Stimulated activated CD8-positive, alpha-beta memory T cell treated with anti-CD3 and anti-CD28 coated beads, Interleukin-2, amount 100 ng/mL, for 1 hour (primary cell): ENCODE measurements at places on chromosomes 1 and 21.

- DNase-seq, result peak; percentile 18
Observed at GRCh38 chr1:203216274-203217138, 13.0 kb downstream of the CHIT1 start.

DNA sequence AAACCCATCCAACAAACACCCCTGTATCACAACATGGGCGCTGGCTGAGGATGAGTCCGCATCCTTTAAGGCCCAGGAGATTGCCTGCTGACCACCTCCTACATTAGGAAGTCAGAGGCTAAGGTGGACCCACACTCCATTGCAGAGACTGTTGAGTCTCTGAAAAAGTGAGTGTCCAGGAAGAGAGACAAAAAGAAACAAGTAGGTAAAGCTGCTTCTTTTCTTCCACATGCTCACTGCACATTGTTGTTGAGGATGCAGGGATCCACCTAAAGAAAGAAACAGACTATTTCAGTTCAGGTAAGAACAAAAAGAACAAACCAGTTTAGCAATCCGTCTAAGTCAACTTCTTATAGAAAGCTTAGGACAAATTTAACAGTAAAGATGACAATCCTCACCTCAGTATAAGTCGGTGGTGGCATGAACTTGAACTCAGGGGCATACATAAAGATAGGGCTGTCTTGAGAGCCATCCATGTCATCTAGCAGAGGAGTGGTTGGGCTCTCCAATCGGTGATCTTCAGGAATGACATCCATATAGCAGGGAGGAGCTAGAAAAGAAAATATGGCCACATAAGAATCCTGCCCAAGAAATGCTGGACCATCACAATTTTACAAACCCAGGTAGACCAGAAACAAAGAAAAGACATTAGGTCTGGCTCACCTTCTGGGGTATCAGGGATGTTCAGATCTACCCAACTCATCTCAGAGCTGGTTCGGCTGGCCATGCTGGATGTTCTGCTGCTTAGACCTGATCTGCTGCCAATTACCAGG is 2.6 kb downstream of the TXNIP start:
- no peak for DNase-seq

DNA sequence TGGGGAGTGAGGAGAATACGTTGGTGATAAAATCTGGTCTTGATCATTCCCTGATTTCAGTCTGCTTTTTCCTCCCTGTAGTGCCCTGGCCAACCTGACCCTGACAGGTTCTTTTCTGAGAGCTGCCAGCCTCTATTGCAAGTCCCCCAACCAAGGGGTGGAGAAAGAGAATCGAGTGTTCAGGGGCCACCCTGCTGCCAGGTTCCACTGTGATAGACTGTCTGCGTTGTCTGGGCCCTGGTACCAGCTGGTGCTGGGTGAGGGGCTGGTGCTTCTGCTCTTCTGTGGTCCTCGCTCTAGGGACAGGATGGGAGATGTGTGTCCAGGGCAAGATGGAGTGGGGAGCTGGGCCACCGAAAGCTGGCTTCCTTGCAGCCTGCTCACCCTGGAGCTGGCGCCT is 214.6 kb downstream of the CAMTA1 start:
- DNase-seq, result no peak

- DNase-seq, result no peak
Observed at GRCh38 chr1:151159373-151159772, 2.9 kb downstream of the TNFAIP8L2 start.

- no peak for DNase-seq
Observed at GRCh38 chr1:228748431-228748830, 13.2 kb downstream of the RHOU start.

DNA sequence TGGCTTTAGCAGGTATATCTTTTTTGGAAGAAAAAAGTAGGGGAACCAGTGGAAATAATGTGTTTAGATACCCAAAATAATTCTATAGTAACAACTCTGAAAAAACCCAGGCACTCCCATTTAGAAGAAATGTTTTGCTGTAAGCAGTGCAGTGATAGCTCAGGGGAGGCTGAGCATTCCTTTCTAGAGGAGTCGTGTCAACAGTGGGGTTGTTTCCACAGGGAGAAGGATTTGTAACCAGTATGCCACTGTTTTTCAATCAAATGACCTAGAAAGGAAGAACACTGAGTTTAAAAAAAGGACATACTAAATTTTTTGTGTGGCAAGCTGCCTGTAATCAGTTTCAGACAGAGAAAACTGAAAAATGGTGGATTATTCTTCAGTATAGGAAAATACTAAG is 2.4 kb downstream of the PGD start:
- no peak for DNase-seq

- no peak for DNase-seq
Observed at GRCh38 chr1:153434746-153435455, 18.6 kb downstream of the S100A7A start.

DNA sequence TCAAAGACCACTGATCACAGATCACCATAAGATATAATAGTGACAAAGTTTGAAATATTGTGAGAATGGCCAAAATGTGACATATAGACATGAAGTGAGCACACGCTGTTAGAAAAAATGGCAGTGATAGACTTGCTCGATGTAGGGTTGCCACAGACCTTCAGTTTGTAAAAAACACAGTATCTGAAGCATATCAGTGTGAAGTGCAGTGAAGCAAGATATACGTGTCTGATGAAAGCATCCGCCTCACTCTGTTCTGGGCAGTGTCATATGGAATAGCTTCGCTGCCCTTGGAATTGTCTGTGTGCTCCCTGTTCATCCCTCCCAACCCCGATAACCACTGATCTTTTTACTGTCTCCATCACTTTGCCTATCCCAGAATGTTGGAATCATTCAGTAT is 50.7 kb downstream of the GALNT2 start:
- DNase-seq, result no peak

DNA sequence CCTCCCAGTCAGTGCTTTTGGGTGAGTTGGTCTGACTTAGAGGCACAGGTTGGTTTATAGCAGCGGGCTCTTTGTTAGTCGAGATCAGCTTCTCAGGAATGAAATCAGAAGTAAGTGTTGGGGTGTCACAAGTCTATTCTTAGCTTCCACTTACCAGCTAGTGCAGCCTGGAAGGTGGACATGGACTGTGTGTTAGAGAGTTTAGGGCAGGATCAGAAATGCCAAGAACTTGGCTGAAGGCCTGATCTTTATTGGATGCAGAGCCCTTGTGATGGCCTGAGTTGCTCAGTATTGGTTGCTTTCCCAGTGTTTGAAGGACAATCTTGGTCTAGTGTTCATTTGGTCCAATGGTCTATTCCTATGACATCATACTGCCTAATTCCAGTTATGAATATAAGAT is 377.0 kb upstream of the USP24 start:
- no peak for DNase-seq

DNA sequence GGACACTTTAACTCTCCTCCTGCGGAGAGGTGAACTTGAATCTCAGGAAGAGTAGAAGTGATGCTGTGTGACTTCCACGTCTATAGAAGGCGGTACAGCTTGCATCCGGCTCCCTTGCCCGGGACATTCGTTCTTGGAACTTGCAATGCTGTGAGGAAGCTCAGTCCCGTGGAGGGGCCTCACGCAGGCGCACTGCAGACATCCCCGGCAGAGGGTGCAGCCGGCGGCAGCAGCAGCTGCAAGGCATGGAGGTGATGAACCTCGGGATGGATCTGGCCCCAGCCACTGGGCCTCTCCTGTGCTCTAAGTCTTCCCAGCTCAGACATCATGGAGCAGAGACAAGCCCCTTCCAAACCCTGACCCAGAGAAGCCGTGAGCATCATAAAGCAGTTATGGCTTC is 61.8 kb upstream of the SOD1 start:
- DNase-seq, result no peak

DNA sequence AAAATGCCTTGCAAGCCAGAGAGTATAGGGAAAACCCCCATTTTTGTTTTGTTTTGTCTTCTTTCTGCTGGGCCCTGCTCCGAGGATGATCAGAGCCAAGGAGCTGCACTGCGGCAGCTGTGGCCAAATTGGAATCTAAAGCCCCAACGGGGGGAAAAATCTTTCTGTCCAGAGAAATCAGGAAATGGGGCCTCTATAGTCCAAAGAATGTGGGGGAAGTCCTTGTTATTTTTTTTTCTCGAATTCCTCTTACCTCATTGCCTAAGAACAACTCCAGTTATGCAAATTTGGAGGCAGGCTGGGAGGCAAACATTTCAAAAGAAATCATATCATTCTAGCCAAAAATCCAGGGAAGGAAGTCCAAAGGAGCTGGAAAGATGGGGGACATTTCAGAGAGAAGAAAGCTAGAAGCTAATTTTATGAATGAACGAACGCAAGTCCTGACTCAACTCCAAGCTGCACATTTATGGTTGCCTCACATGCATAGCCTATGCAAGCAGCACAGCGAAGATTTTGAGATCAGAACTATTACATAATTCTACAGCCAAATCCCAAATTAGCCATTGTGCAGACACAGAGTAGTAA is 263.2 kb downstream of the KCTD3 start:
- DNase-seq, result no peak

DNA sequence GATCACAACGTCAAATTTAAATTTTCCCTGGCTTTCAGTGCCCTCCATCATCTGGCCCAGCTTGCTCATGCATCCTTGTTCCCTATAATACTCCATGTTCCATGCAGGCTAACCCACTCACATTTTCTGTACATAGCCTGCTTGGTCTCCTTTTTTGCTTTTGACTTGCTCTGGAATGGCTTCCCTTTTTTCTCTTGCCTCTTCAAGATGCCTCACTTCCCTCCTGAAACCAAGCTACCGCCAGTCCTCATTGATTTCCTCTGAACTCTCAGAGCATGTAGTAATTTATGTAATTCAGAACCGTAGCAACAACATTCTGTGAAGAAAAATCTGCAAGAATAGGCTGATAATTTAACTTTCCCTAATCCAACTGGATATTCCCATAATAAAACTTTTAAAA is 10.3 kb downstream of the CAP1 start:
- DNase-seq, result no peak

DNA sequence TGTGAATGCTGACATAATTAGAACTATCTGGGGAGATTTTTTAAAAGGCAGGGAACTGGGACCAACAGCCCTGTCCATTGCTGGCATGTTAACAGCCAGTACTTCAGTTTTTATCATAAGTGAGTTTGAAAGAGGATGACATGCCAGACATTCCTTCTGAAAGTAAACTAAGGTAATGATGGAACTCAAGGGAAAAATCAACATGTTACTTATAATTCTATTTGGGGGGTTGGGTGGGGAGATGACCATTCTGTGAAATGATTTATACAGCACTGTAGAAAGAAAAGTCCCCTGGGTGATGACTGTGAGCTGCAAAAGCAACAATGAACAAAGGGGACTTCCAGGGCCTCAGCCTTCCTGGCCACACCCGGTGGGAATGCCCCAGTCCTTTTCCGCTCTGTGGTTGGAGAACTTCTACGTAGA is 5.4 kb upstream of the LAMC2 start:
- DNase-seq, result no peak

DNA sequence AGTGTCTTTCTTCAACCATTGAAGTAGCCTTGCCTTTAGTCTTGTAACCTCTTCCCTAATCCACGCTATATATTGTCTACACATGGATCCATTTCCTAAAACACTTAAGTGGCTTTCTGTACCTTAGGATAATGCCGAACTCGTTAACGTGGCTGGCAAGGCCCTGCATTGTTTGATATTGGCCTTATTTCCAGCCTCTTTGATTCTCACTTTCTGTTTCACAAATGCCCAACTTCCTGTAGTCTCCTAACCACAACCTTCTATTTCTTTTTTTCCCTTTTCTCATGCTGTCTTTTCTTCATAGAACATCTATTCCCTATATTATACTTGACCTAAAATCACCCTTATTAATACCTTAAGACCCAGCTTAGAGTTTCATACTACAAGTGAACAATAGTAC is 536.0 kb downstream of the LMO4 start:
- no peak for DNase-seq

DNA sequence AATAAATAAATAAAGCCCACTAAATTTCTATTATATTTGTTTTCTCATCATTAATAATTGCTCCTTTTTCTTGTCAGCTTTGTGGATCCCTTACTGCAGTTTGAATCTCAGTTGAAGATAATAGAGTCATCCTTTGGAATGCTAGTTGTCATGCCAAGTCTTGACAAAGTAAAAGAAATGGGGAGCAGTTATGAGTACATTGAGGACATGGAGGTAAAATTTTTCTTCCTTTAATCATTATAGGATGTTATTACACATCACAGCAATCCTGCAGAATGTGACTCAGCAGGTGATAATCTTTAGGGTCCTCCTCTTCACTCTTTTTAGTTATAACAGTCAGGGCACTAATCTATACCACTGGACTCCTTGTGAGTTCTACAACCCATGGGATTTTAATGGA is 24.1 kb downstream of the MROH9 start:
- DNase-seq, result no peak

GRCh38 chr1:32273391-32274208 is 18.3 kb upstream of the HDAC1 start:
- peak; percentile 61 for DNase-seq

GRCh38 chr1:38139738-38140487 is 93.3 kb upstream of the POU3F1 start:
- no peak for DNase-seq

DNA sequence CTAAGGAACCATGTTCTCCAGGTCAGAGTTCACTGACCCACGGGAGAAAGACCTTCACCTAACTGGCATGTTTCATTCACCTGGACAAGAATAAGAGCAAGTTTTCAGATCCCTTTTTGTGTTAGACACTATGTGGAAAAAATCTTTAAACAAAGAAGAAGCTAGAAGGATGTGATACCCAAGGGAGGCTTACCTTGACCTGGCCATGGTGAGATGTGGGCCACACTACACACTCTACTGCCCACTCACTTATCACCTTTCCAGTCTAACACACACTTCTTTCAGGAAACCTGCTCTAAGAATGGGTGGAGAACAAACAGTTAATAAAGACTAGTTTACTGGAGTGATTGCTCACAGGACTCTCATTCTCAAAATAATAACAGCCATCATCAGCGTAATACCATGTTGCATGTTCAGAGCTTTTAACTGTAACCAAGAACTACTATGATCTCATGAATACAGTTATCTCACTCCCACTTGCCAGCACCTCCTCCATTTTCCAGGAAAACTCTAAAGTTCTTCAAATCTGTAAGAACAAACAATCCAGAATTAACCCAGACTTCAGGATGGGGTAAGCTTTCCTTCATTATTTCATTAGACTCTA is 1.4 kb downstream of the RGS8 start:
- no peak for DNase-seq

DNA sequence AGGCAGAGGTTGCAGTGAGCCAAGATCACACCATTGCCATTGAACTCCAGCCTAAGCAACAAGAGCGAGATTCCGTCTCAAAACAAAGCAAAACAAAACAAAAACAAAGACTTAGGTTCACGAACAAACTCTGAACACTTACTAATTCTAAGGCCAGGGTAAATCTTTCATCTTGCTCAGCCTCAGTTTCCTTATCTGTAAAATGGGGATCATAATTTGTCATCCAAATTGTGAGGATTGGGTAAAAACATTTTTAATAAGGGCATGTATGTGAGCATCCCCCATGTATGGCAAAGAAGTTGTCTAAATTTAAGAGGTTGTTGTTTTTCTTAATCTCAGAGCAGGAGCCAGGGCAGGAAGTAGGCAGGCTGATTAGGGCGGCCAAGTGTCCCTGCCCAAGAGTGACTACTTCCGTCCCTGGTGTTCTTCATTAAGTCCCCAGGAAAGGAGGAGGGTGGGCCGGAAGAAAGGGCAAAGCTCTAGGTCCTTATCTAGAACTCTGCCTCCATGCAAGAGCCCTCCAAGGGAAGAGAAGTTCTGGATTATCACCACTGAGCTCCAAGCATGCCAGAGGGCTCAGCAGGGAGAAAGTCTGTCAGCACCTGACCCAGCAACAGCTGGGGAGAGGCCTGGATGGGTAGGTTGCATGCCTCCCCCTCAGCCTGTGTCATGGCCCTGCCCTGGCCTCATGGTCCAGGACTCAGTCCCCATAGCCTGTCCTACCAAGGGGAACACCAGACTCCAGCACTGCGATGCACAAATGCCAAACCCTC is 49.9 kb upstream of the CLIC4 start:
- DNase-seq, result no peak

- DNase-seq, result no peak
Observed at GRCh38 chr21:45130324-45130774, 56.0 kb downstream of the ADARB1 start.
